NCI-H526 (cell line): ENCODE measurements at places on chromosomes 1 and 21.
A peak's percentile ranks its signal among the peaks of the same experiment; 100 is the strongest.

DNA sequence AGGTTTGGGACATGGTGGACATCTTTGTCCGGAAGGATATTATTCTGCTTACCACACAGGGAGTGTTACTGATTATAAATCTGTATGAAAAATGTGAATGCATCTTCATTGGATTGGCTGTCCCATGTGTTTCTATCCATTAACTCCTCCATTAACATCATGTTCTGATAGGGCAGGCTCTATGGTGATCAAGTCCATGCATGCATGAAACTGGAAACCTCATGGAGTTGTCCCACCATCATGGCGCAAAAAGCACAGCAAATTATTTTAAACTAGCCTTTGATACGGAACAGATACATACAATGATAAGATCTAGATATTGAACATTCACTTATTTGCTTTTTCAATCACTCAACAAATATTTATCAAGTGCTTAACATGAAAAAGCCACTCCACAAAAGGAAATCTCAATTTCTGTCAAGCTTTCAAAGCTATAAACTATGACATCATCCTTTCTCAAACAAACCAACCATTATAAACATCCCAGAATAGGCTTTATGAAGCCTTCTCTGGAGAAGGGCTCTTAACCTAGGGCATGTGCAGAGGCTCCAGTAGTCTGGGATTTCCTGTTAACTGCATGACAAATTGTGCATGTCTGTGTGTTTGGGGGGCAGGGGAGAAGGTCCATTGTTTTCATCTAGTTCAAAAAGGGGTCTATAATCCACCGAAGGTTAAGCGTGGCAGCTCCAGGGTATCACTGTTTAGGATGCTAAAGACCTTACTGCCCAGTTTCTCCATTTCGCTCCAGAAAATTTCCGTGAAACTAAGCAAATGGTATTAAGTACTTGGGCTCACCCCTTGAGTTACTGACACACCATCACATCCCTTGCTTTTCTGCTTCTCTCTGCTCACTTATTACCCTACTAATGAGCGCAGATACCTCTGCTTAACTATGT is 46.1 kb downstream of the ADAMTS1 start:
- DNase-seq: no peak

DNA sequence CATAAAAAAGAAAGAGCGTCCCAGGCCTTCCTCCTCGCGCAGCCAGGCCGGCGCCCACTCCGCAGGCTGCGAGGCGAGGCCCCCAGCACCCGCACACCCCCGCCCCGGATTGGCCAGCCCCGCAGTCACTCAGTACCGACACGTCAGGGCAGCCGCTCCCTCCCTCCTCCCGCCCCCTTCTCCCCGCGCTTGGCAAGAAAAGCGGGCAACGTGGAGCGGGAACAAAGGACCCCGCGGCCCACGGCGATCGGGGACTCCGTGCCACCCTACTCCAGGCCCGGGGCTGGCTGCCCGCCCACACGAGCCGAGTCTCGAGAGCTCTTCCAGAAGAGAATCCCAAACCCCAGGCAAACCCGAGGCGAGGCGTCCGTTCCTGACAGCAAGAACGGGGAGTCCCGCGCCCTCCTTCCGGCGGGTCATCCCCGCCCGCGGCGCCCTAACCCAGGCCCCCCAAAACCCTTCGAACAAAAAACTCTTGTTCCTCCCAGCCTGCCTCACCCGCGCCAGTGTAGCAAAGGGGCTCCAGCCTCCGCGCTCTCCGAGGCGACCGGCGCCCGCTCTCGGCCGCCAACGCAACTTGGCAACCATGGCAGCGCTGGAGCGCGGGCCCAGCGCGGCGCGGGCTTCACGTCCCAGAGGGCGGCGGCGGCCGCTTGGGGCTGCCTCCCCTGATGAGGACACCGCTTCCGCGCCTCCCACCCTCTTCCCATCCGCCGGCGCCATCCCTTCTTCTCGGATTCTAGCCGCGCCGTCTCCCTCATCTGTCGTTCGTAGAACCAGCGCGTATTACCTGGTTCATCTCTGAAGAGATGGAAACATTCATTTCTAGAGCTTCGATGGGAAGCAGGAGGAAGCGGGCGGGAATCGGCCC is 645 bp downstream of the IVNS1ABP start:
- DNase-seq: peak; percentile 90

DNA sequence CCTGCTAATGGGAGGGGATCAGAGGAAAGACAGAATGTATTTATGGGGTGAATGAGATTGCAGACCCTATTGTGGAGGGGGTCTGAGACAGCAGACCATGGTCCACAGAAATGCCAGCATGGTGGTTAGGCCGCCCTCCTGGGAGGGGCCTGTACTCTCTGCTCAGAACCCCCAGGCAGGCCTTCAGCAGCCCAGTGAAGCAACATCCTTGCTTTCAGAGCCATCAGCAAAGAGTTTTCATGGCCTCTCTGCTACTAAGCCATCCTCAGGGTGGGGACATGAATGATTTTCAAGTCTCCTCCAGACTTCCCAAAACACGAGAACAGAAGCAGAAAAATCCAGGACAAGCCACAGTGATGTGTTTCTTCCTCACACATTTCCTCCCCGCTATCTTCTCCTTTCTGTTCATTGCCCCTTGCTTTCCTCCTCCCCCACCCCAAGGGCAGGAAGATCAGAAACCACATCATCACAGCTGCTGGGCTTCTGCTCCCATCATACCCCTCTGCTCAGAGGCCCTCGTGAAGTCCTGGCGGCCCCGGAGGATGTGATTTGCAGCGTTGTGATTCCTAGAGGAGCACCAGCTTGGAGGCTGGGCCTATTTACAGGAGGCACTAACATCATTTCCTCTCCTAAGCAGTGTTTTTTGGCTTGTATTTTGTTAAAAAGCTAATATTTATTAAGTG is 48.0 kb downstream of the ABCA4 start:
- DNase-seq: no peak

- DNase-seq: no peak
These were observed 149.1 kb downstream of the PLPP3 start for GRCh38 chr1:56430141-56430839.

GRCh38 chr1:190476806-190477205 is 858 bp downstream of the BRINP3 start:
- DNase-seq: no peak

DNA sequence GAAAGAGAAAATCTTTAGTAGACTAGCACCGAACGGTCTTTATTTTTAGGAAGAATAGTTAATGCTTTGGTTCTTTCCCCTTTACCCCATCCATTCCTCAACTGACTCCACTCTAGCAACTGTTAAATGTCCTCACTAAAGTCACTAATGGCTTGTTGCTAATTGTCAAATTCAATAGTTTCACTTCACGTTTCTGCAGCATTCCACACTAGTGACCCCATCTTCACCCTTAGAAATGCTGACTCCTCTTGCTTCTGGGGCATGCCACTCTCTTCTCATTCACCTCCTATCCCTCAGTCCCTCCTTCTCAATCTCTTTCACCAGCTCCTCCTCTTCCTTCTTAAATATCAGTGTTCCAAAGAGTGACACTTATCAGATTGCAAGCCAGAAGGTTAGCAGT is 19.4 kb upstream of the CADM3 start:
- DNase-seq: no peak

DNA sequence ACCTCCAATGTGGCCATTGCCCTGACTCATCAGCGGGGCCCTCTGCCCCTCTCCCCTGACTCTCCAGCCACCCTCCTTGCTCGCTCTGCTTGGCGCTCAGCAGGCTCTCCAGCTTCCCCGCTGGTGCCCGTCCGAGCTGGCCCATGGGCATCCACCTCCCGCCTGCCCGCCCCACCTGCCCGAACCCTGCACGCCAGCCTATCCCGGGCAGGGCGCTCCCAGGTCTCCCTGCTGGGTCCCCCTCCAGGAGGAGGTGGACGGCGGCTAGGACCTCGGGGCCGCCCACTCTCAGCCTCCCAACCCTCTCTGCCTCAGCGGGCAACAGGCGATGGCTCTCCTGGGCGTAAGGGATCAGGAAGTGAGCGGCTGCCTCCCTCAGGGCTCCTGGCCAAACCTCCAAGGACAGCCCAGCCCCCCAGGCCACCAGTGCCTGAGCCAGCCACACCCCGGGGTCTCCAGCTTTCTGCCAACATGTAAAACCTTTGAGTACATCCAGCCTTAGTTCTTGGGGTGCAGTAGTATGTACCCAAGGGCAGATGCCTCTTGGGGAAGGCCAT is 10.8 kb downstream of the HCN3 start:
- DNase-seq: no peak

- DNase-seq: no peak
These were observed 51.3 kb downstream of the ABL2 start for GRCh38 chr1:179178183-179178582.

DNA sequence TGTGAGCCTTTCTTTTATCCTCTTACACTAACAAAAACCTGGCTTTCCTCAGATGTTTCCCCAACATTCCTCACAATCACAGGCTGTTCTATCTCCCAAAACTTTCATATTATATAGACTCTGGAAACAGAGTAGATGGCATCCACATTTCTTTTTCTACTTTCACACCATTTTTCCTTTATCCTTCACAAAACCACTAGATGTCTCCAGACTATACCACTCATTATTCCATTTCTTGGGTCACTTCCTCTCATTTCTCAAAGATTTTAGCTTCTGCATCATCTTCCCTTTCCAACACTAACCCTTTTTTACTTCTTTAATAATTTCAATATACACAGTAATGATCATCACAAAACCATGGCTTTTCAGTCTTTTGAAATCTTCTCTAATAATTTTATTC is 286.0 kb upstream of the DEPDC1 start:
- DNase-seq: no peak

- no peak for DNase-seq
These were observed 37.5 kb upstream of the FBXO28 start for GRCh38 chr1:224076407-224076806.

GRCh38 chr1:235402457-235403200 is 35.4 kb downstream of the TBCE start:
- DNase-seq: no peak

DNA sequence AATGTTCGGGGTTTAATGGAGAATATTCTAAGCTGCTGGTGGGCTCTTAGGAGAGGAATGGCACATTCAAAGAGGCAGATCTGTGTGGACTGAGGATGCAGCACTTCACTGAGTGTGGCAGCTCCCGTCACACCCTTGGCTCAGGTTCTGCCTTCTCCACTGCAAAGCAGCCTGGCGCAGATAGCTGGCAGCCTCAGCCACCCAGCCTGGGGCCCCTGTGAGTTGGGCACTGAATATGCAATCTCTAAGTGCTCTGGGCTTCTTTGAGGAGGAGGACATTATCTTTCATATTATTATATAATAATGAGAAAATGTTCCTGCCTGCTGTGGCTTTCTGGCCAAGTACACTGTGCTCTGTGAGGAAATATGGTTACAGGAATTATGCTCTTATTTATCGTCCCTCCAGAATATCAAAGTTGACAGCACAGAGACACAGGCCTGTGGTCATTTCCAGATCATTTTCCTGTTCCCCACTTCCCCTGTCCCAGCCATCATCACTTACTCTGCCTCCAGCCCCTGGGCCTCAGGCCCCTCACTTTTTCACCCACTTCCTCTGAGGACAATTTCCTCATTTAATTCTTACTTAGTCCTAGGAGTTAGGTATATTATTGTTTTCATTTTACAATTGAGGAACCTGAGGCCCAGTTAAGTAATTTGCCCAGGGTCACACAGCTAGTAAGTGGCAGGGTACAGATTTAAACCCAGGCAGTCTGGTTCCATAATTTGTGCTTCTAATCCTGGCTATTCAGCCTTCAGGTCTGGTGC is 53.6 kb downstream of the MAB21L3 start:
- DNase-seq: peak; percentile 57
